ENCODE measurements at places on chromosomes 6 and 20. TPM values are rescaled to one million over a fixed set of nuclear protein-coding genes. Genes with fewer than 3 reads are reported as not detected.

DNA sequence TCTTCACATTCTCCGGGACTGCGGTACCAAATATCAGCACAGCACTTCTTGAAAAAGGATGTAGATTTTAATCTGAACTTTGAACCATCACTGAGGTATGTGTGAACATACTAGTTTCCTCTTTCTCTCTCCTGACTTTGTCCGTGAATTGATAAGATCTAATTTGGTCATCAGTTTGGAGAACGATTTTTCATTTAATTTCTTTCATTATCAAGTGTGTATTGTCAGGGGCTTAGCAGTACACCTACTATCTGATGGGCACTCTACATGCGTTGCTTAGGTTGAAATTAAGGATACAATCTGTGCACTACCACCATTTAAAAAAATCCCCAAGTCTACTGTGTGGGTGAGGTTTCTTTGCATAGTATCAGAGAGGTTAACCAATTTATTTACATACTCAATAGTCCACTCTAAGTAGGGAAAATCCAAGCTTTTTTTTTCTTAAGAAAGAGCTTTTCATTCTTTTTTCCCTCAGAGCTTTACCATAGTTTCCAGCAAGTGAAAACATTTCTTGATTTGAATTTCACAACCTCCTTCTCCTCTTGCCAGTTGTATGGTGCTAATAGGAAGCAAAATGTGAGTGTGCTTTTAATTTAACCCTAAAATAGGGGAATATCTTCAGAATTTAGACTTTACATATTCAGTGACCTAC is 105.4 kb upstream of the ESR1 start:
- H3K4me1 ChIP-seq, result no peaks in the 10 kb centered on the region
- H3K27ac ChIP-seq, result no peak overlapping the region
- no peaks in the 10 kb centered on the region for H3K27me3 ChIP-seq
- no peak overlapping the region for H3K4me3 ChIP-seq

The BNIP5 gene
- not detected for total RNA-seq

GRCh38 chr20:48791014-48791413 is 36.8 kb downstream of the PREX1 start:
- peaks cover 7% of the 10 kb centered on the region for H3K4me1 ChIP-seq
- H3K27me3 ChIP-seq, result no peaks in the 10 kb centered on the region
- no peak overlapping the region for H3K4me3 ChIP-seq
- DNase-seq, result no peak
- no peak overlapping the region for H3K27ac ChIP-seq

DNA sequence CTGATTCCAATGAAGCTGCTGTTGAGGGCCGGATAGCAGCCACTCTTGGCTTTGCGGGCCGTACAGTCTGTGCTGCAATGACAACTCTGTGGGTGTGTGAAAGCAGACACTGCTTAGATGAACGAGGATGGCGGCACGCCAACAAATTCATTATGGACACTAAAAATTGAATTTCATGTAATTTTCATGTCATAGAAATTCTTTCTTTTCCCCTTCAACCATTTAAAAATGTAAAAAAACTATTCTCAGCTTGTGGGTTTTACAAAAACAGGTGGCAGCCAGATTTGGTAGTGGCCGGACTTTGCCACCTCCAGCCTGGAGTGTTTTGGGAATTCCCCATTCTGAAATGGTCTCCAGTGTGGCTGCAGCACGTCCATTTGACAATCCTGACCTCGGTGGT is 26.0 kb downstream of the MAS1 start:
- no peak overlapping the region for H3K4me3 ChIP-seq
- no peak overlapping the region for H3K27ac ChIP-seq
- no peaks in the 10 kb centered on the region for H3K27me3 ChIP-seq
- H3K36me3 ChIP-seq, result no peaks in the 10 kb centered on the region
- H3K4me1 ChIP-seq, result no peaks in the 10 kb centered on the region

DNA sequence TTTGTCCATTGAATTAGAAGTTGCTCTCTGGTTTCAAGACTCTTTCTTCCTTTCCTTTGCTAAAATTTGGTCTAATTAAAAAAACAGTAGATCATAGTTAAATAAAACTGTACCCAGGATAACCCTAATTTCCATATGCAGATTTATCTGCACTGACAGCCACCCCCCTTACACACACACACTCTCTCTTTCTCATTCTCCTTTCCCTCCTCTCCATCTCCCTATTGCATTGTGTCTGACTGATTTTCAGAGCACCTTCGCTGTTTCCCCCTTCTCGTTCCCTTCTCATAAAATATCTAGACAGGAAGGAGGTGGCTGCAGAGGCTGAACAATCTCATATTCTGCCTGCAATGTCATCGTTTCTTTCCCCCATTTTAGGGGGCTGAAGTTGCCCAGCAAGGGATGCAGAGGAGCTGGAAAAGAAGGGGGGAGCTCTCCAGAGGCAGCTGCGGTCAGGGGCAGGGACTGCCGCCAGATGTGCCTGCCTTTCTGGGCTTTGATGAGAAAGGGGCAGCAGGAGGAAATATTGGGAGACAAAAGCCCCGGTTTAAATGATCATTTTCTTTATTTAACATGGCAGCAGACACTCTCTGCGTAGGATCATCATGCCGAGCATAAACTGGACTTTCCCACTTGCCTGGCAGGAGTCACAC is 22.5 kb upstream of the MMS22L start:
- no peaks in the 10 kb centered on the region for H3K27me3 ChIP-seq
- H3K36me3 ChIP-seq, result no peaks in the 10 kb centered on the region
- no peak for DNase-seq

DNA sequence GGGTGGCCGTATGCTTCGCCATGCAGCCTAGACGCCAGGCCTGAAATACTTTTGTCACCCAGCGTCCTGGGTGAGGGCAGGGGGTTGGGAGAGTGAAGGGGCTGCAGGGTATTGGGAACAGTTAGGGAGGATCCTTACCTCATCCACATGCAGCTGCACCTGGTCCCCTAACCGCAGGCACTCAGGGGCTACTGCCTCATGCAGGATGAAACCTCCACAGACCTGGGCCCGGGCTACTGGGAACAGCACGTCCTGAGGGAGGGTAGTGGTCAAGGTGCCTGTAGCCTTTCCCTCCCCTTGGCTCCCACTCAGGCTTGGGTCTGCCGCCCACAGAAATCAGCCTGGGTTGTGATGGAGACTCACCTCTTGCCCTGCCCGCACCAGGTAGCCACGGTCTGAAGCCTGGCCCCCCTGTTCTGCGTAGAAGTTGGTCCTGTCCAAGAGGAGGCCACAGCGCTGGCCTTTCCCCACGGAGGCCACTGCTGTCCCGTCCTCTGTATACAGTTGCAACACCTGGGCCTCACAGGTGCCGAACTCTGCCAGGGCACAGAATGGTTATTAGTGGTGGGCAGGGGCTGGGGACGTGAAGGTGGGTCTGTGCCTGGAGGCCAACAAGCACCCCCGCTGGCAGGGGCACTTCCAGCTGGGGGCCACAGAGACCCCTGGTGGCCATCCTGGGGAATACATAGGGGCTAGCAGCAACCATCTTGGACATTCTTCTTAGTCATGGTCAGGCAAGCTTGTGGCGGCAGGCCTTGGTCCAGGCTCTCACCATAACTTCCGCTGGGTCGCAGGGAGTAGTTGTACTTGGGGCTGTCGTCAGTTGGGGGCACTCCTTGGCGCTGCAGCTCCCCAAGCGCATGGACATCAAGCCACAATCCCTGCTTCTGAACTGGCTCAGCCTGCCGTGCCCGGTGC is 8.6 kb downstream of the AARS2 start:
- no peaks in the 10 kb centered on the region for H3K27me3 ChIP-seq
- H3K4me3 ChIP-seq, result no peak overlapping the region
- no peak for DNase-seq
- no peaks in the 10 kb centered on the region for H3K4me1 ChIP-seq

GRCh38 chr6:165769401-165769800 is 106.4 kb upstream of the PDE10A start:
- H3K27ac ChIP-seq, result no peak overlapping the region
- no peaks in the 10 kb centered on the region for H3K36me3 ChIP-seq
- no peaks in the 10 kb centered on the region for H3K4me1 ChIP-seq
- H3K4me3 ChIP-seq, result no peak overlapping the region
- no peak for DNase-seq
- no peaks in the 10 kb centered on the region for H3K27me3 ChIP-seq

- no peaks in the 10 kb centered on the region for H3K36me3 ChIP-seq
- no peaks in the 10 kb centered on the region for H3K27me3 ChIP-seq
- no peak overlapping the region for H3K4me3 ChIP-seq
- DNase-seq, result no peak
- H3K4me1 ChIP-seq, result peaks cover 26% of the 10 kb centered on the region
Measured at GRCh38 chr6:112235956-112236355, 18.4 kb downstream of the LAMA4 start.

The GPR63 gene
- 0.10 TPM for total RNA-seq

DNA sequence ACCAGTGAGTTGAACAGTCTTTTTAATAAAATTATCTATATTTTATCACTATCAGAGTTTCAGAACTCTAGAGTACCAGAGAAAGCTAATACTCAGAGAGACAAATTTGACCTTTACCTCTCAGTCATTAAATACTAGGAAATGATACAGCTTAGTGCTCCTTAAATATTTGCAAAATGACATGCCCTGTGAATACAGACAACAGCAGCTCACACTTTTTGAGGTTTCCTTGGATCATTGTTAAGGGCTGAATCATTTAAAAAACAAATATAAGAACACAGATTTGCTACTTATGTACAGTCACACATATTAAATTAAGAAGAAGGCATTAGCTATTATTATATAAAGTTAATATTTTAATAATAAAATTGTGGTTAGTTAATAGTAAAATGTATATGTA is 1158.7 kb upstream of the EYS start:
- no peaks in the 10 kb centered on the region for H3K36me3 ChIP-seq
- H3K27ac ChIP-seq, result no peak overlapping the region
- H3K4me1 ChIP-seq, result no peaks in the 10 kb centered on the region
- no peaks in the 10 kb centered on the region for H3K27me3 ChIP-seq
- H3K4me3 ChIP-seq, result no peak overlapping the region

The HLA-DMA gene
- 7.5 TPM for total RNA-seq

The EBF4 gene
- not detected for total RNA-seq

The AGPAT1 gene
- total RNA-seq, result 49.3 TPM

The MCHR2 gene
- not detected for total RNA-seq

DNA sequence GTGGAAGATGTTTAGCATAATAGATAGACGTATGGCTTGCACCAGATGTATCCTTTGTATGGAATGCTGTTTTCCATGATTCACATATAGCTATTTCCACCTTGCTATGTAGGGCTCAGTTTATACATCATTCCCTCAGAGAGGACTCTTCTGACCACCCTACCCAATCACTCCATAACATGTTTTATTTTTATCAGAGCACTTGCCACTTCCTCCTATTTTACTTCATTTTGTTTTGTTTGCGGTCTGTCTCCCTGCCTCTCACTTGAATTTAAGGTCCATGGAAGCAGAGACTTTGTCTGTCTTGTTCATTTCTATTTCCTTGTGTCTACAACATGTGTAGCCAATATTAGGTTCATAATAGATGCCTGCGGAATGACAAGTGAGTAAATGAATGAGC is 266.9 kb upstream of the CITED2 start:
- no peak overlapping the region for H3K27ac ChIP-seq
- H3K36me3 ChIP-seq, result no peaks in the 10 kb centered on the region
- no peaks in the 10 kb centered on the region for H3K27me3 ChIP-seq
- H3K4me3 ChIP-seq, result no peak overlapping the region
- peaks cover 9% of the 10 kb centered on the region for H3K4me1 ChIP-seq
- DNase-seq, result no peak

The WDR27 gene
- 2.8 TPM for total RNA-seq

DNA sequence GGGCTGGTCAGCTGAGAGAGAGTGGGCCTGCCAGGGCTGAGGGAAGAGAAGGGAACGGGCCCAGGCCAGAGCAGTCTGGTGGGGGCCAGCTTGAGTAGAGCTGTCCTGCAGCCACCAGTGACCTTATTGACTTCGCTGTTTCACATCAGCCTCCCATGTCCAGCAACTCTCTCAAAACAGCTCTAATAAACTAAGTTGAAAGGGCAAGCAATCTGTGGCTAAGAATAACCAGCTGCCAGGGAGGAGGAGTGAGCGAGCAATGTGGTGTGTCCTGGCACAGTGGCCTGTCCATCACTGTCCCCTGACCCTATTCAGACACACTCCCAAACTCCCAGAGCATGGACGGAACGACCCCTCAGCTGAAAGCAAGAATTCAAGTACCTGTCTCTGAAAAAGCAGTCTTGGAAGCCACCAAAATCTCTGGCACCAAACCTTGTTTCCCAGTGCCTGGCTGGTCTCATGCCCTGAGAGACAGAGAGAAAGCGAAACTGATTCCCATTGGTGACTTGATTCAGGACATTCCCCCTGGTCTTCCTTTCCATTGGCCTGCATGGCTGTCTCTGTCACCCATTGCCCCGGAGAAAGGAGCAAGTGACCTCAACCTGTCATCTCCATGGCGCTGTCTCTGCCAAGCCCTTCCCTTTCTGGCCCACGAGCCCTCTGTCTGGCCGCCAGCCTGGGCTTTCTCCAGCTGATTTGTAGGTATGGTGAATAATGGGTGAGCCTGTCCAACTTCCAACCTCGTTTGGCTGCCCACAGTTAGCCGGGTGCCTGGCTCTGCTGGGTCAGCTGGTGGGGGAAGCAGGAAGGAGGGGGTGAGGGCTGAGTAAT is at the start of gene DDO:
DDO (minus strand) TSS at position 490 of the 831 bp plus-strand sequence. CDS start 2,113 bp downstream, outside the sequence.
- peaks cover 14% of the 10 kb centered on the region for H3K4me1 ChIP-seq
- no peaks in the 10 kb centered on the region for H3K36me3 ChIP-seq
- DNase-seq, result peak; percentile 96
- H3K27ac ChIP-seq, result peak within 1 kb of the TSS; percentile 92

DNA sequence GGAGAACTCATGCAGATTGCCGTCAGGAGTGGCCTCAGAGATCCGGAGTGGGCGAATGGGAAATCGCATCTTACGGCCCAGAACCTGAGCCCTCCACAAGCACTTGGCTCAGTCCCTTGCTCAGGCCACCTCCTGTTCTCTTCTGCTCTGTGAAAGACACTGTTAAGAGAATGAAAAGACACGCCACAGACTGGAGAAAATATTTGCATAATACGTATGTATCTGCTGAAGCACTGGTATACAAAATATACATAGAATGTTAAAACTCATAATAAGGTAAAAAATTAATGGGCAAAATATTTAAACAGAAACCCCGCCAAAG is 838 bp upstream of the POM121L2 start:
- H3K27me3 ChIP-seq, result peaks cover 46% of the 10 kb centered on the region
- H3K36me3 ChIP-seq, result no peaks in the 10 kb centered on the region
- peaks cover 6% of the 10 kb centered on the region for H3K4me1 ChIP-seq
- no peak for DNase-seq
- peak overlapping the region; percentile 37 for H3K4me3 ChIP-seq

- H3K27me3 ChIP-seq, result peaks cover 13% of the 10 kb centered on the region
- H3K4me1 ChIP-seq, result no peaks in the 10 kb centered on the region
- no peak for DNase-seq
- no peak overlapping the region for H3K4me3 ChIP-seq
- no peak overlapping the region for H3K27ac ChIP-seq
- no peaks in the 10 kb centered on the region for H3K36me3 ChIP-seq
Measured at GRCh38 chr20:64153410-64153809, 10.8 kb upstream of the MYT1 start.

The SLC32A1 gene
- total RNA-seq, result not detected

Measured in gastrocnemius medialis (tissue), 4 donors.